ENCODE measurements at places on chromosomes 6 and 20.
A peak's percentile ranks its signal among the peaks of the same experiment; 100 is the strongest.

DNA sequence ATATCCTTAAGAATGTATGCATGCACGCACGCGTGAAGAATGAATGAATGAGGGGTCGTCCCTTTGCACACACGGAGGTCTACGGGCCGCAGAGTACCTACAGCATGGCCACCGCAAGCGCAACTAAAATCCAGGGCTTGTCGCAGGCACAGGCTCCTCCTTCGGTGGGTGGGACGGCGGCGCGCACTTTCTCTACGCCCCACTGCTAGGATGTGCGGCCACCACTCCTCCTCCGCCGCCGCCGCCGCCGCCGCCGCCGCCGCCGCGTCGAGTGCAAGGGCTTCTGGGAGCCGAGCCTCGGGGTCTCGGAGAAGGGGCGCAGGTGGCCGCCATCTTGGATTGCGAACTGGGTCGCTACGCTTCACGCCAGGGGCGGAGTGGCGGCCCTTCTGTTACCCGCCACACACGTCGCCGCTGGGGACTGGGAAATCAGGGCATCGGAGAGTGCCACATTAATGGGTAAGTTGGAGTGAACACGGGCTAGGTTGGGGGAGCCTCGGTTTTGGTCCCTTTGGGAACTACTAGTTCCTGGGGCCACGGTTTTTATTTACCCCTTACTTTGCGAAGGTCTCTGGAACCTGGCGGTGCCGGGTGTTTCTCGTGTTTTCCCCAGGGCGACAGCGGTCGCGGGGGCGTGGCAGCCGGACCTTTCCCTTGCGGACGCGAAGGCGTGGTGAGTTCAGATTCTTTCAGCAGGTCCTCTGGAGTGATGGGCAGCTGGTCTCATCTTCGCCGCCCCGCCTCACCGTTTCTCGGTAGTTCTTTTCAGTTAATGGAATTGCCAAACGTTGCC lies at the start of gene KPNA5:
TSS of gene KPNA5 (plus strand) at position 332 of the 793 bp plus-strand sequence. CDS start at position 456, 124 bp downstream.
- peak; percentile 94 for DNase-seq

- DNase-seq: peak; percentile 30
These were observed 7.7 kb downstream of the TTBK1 start for GRCh38 chr6:43250992-43251373.

DNA sequence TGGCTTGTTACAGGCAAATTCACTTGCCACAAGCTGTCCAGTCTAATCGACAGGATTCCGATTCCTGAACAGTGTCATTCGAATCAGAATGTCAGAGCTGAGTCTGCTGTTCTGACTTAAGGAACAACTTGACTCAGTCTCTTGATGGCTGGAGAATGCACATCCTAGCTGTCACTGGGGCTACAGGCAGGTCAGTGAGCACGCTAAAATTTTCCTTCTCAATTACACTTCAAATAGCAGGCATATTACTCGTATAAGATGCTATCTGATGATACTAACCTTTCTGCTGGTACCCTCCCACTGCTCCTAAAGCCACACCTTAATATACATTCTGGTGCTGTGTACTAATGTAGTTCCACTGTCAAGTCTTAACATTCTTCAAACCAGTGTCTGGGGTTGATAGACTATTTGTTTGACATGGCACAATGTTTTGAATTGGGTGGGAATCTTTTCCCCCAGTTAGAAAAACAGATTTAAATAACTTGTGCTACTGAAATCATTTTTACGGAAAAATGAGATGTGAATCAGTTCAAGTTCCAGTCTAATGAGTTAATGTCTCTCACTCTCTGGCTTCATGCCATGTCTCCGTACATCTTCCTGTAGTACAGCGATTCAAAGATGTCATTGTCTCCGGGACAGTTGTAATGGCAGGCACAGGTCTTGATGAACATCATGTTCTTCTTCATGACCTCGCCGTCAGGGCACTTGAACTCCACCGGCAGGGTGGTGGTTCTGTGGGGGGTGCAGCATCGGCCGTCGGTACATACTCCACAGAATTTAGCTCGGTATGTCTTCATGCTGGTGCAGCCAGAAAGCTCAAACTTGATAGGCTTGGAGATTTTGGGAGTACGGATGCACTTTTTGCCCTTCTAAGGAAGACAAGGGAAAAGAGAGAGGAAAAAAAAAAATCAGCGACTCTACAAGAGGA lies 2.2 kb downstream of the CCN2 start:
- DNase-seq: no peak

DNA sequence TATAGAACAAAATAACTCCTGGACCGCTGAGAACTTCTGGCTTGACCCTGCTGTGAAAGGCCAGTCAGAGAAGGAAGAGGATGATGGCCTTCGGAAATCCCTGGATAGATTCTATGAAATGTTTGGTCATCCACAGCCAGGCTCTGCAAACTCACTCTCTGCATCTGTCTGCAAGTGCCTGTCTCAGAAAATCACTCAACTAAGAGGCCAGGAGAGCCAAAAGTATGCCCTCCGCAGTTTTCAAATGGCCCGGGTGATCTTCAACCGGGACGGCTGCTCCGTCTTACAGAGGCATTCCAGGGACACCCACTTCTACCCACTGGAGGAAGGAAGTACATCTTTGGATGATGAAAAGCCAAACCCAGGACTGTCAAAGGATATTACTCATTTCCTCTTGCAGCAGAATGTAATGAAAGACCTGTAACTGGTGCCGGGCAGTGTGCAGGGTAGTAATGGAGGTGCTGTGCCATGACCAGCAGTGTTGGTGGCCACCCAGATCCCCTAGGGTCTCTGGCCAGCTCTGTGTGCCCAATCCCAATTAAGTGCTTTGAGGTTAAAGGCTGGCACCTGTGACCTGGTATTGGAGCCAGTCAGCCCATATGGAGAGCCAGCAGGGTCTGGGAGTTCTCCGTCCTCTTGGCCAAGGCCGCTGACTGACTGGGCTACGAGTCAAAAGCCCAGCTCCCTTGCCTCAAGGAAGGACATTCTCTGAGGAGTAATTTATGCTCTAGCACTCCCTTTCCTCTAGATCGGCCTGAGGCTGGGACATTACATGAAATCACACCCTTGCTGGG lies 87.1 kb downstream of the TRMT6 start:
- peak; percentile 59 for DNase-seq

- no peak for DNase-seq
These were observed 55.7 kb downstream of the LYRM4 start for GRCh38 chr6:5205035-5205507.

- DNase-seq: no peak
These were observed 95.0 kb upstream of the MLN start for GRCh38 chr6:33898771-33899170.

GRCh38 chr6:63792736-63793464 lies 157.3 kb downstream of the PHF3 start:
- DNase-seq: no peak

DNA sequence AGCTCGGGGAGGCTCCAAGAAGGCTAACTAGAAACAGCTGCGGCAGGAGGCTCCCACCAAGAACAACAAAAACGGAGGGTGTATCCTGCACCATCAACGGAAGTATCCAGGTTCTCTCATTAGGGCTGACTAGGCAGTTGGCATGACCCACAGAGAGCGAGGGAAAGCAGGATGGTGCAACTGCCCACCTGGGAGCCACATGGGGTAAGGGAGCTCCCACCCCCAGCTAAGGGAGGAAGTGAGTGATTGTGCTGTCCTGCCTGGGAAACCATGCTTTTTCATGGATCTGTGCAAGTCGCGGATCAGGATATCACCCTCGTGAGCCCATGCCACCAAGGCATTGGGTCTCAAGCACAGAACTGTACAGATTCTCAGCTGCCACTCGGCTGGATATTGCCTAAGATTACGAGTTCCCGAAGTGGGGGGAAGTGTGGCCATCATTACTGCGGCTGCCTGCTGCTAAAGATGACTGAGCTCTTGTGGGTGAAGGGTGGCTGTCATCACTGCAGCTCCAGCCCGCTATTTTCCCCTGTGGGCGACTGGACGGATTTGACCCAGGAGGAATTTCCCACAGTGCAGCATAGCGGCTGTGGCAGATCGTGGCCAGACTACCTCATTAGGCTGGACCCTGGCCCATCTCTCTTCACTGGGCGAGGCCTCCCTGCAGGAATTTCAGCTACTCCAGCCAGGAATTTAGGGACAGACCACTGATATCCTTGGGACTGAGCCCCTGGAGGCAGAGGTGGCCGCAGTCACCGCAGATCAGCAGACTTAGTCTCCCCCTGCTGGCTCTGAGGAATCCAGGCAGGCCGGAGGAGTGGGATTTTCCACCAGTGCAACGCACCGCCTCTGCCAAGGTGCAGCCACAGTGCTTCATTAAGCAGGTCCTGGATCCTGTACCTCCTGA lies 515.7 kb downstream of the FRK start:
- no peak for DNase-seq

GRCh38 chr20:57167292-57167655 lies 99.2 kb downstream of the BMP7 start:
- DNase-seq: no peak

DNA sequence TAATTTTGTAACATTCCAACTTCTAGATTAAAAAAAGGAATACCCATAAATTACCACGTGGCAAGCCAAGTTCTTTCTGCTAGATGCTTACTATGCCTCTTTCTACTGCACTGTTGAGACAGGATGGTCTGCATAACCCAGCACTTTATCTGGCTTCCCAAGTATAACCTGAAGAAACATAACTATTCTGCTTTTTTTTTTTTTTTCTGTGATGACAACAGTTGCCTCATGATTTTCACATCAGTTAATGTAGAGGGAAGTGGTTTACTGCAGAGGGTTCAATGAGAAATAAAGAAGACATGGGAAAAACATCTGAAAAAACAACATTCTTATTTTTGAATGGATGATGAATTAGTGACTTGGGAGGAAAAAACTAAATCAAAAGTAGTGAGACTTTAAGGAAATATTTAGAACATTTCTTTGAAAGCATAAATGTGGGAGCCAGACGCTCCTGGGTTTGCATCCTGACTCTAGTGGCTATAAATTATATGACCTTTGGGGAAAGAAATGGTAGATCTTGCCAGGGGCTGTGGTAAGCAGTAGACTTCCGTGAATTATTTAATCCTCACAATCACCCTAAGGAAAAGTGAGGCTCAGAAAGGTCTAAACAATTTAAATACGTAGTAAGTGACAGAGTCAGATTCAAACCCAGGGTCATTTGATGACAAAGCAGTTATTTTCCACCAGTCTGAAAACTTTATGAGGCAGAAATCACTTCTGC lies 230.7 kb downstream of the PHACTR1 start:
- no peak for DNase-seq

DNA sequence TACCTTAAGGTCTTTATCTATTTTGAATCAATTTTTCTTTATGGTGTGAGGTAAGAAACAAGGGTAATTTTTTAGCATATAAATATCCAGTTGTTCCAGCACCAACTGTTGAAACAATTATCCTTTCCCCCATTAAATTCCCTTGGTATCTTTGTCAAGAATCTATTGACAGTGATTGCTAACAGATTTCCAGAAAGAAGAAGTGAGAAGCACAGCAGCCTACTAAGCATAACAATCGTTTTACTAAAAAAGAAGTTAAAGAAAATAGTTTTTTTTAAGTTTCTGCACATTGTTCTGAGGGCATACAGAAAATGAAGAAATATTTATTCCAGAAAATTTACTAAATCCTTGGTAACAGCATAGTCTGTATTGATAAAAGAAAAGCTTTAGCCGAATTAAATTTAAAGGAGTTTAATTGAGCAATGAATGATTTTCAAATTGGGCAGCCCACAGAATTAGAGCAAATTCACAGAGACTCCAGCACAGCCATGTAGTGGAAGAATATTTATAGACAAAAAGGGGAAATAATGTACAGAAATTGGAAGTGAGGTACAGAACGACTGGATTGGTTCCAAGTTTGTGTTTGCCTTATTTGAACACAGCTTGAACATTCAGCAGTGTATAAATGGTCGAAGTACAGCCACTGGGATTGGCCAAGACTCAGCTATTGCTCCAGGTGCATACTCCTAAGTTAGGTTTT lies 97.9 kb upstream of the UST start:
- no peak for DNase-seq

DNA sequence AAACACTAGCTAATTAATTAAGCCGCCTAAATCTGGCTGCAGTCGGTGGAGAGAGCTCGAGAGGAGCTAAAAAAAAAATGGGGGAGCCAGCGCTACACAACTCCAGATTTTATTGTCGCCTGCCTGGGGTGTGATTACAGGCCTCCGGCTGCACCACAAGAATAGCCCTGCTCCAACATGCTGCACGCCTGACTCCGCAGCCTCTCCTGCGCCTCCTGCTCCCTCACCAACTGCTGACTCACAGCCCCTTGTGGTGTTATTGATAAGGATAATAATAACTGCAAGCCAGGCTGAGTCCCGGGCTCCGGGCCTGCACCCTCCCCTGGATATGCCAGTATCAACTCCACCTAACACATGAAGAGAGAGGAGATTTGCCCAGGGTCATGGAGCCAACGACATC lies 16.8 kb downstream of the SIRPA start:
- no peak for DNase-seq

Data from activated CD4-positive, alpha-beta T cell treated with anti-CD3 and anti-CD28 coated beads, Interleukin-2, Interleukin-6, amounts not matched to agents 100 ng/mL and 50 ng/mL, durations not matched to agents 16 hours and 8 hours (primary cell).